ENCODE measurements at places on chromosomes 2 and 18.

GRCh38 chr2:50514901-50515300 lies 517.0 kb downstream of the NRXN1 start:
- DNase-seq: no peak

GRCh38 chr2:101012706-101013181 lies 10.7 kb downstream of the RPL31 start:
- no peak for DNase-seq

- DNase-seq: no peak
Measured at GRCh38 chr2:128786741-128787478, 468.2 kb upstream of the HS6ST1 start.

DNA sequence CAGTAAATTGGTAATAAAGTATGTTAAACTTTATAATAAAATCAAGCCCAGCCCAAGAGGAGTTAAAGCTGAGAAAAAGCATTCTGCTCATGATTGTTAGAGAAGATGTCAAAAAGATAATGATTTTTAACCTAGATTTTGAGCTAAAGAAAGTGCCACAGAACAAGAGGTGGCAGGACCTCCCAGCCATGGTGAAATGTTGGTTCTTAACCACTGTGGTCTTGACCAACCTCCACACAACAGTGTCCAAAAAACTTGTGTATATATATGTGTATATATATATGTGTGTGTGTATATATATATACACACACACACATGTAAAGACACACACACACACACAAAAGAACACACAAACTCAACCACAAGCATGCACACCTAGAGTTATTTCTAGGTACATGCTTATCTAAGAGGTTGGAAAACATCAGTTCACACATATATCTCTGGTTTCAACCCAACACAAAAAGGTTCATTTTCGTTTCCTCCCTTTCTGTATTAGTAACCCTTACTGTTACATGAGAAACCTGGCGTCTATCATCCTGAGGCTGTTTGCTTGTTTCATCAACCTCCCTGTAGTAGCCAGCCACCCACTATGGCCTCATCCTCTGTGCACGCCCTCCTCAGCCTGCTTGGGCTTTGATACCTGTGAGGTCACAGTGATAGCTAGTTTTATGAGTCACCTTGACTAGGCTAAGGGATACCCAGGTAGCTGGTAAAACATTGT lies 631.8 kb upstream of the ID2 start:
- no peak for DNase-seq

GRCh38 chr2:27891673-27892105 lies 1.2 kb downstream of the BABAM2 start:
- no peak for DNase-seq

- no peak for DNase-seq
Measured at GRCh38 chr2:11676640-11677039, 6.6 kb upstream of the NTSR2 start.

DNA sequence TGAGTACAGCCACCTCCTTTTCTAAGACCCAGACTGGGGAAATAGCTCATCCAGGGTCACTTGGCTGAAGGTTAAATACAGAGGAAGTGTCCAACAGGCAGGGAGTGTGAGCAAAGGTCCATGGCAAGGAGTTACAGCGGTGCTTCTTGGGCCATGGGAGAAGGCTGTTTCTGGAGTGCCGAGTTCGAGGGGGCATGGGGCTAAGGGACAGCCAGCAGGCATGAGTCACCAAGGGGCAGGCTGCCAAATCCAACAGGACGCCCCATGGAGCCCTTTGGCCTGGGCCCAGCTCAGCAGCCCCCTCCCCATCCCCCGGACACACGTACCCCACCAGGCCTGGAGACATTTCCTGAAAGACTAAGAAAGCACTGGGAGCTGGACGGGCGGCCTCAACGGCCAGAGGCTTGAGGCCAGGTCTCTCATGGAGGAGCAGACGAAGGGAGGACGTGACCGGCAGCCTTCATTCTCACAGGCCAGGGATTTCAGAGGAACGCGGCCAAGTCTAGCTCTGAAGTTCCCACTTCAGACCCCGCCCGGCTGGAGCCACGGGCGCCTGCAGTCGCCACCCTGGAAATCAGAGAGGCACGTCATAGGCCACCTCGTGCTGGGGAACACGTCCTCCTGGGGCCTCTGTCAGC lies 160.4 kb downstream of the SMAD7 start:
- DNase-seq: peak; percentile 92

- no peak for DNase-seq
Measured at GRCh38 chr18:13500227-13500865, 226.0 kb downstream of the FAM210A start.

GRCh38 chr2:157256626-157257025 lies 879 bp upstream of the GALNT5 start:
- DNase-seq: no peak

All from lower lobe of right lung (tissue), 2 donors.